ENCODE measurements at places on chromosomes 4 and X.

GRCh38 chr4:82839624-82840023, 41.0 kb upstream of the SCD5 start:
- DNase-seq, result no peak

- DNase-seq, result no peak
Measured at GRCh38 chr4:56406151-56406550, 18.9 kb upstream of the AASDH start.

- DNase-seq, result no peak
Measured at GRCh38 chr4:113893546-113893945, 85.9 kb downstream of the ARSJ start.

DNA sequence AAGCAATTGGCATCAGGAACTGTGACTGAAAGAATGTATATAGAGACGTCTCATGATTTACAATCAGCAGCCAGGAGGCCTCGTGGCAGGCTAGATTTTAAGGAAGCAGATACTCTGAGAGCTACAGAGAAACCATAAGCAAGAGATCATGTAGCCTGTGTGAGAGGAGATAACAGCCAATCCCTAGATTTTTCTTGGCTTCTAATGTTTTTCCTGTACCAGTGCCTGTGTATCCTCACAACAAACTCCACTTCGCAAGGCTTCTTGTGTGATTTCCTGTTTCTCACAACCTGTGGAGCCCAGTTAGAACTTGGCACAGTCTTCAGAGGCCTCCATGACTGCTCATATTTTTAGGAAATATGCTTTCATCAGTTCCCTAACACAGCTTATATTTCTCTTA, 147.9 kb downstream of the PTCHD1 start:
- DNase-seq, result no peak

DNA sequence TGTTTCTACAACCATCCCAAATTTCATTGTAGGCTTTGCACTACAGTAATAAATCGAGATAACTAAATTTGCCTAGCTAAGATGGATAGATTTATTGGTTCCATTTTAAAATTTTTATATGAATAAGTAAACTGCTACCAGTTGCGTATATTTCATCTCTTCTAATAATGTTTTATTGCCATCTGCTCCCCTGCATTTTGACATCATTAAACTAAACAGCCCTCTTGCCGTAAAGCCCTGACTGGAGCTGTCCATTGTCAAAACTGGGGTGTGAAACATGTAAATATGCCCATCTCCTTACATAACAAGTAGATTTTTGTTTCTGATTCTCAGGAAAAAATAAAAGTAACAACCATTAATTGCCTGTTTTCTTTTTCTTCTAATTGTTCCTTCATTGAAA, 130.8 kb upstream of the BMPR1B start:
- DNase-seq, result no peak

- DNase-seq, result no peak
Measured at GRCh38 chrX:129540722-129541184, 694 bp downstream of the OCRL start.

DNA sequence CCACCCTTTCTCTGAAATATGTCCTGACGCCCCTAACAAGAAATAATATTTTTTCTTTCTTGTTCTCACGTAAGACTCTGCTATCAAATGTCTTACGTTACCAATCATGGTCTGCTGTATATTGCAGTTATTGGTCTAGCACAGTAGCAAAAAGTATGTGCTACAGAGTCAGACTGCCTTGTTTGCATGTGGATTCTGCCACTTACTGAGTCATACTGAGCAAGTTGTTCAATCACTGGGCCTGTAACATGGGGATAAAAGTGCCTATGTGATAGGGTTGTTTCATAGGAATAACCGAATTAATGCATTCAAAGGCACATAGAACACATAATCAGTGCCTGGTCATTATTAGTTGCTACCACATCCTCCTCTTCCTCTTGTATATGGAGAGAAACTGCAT, 14.1 kb downstream of the RPGR start:
- DNase-seq, result no peak

- no peak for DNase-seq
Measured at GRCh38 chr4:80017125-80017854, 55.7 kb downstream of the ANTXR2 start.

DNA sequence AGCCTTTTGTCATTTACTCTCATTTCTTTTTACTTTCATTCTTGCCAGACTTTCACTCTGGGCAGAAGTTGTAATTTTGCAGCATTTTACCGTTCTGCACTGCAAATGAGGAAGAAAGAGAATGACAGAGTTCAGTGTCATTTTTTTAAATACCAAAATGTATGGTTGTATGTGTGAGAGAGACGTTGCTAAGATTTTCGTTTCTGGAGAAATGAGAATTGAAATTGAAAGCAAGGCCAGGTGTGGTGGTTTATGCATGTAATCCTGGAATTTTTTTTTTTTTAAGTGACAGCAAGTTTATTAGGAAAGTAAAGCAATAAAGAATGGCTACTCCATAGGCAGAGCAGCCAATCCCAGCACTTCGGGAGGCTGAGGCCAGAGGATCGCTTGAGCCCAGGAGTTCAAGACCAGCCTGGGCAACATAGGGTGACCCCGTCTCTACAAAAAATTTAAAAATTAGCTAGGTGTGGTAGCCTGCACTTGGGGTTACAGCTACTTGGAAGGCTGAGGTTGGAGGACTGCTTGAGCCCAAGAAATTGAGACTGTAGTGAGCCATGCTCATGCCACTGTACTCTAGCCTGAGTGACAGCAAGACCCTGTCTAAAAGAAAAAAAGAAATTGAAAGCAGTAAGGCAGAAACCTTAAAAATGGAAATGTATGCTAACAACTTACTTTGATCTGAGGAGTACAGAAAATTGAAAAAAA, 12.9 kb downstream of the DCK start:
- no peak for DNase-seq

DNA sequence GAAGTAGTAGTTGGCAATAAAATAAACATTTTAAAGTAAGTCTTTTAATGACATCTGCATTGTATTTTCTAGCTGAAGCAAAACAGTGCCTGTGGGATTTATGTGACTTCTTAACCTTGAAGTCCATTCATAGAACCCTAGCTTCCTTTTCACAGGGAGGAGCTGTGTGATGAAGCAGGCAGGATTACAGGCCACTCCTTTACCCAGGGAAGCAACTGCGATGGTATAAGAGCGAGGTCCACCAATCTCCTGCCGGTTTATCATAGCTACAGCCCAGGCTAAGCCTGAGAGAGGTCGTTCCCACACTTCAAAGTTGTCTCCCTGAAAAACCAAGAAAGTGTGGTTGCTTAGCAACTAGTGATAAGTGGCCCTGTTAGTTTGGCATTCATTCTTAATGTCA, 7.0 kb downstream of the RPL36A start:
- DNase-seq, result no peak

GRCh38 chr4:98993419-98994071, 2.0 kb upstream of the METAP1 start:
- DNase-seq, result no peak

DNA sequence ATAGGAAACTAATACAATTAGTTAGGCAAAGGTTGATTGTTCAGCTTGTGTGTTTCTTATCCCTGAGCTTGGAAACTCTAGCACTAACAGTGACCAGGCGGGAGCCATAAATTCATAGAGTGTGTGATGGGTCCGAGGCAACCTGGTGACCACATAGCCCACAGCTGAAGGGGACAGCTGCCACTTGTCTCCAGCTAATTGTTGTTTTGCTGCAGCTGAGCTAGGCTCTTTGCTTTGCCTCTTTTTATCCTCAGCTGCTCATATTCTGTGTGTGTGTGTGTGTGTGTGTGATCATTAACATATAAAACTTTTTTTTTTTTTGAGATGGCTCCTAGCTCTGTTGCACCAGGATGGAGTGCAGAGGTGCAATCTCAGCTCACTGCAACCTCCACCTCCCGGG, 53.2 kb downstream of the DOCK11 start:
- no peak for DNase-seq

GRCh38 chr4:85318415-85318814, 156.5 kb upstream of the ARHGAP24 start:
- no peak for DNase-seq

DNA sequence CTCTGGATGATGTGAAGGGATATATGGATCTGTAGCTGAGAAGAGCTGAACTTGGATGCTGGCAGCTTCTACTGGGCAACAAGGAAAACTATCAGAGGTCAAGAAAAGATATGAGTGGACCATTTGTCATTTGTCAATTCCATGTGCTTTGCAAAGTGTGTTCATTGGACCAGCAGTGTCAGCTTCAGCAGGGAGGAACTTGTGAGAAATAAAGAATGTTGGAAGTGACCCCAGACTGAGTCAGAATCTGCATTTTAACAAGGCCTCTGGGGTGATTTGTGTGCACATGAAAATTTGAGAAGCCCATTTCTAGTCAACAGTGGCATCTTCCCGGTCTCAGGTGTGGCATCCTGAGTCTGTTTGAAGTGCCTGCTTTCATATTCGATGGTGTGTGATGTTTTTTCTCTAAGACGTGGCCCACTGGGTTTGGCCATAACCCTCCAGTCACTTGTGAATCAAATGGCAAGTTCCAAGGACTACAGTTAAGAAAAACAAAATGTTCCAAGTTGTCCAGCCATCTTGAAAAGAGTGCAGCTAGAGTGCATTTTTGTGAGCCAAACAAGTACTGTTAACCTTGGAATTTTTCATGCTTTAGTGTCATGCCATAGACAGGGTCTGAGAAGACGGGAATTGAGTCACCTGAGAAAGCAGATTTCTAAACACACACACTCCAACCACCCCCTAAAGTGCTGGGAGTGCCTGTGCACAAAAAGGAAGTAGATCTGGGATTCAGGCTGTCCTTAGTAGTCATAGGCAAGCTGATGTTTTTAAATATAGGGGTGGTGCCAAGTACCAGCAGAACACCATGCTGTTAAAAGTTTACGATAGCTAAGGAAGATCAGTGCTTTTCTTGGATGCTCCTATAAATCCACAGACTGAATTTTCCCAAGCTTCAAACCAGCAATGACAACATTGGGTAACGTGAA, 26.4 kb downstream of the GPM6B start:
- no peak for DNase-seq

- DNase-seq, result no peak
Measured at GRCh38 chrX:124605511-124605910, 259.1 kb downstream of the SH2D1A start.

GRCh38 chr4:170089274-170089667, 485 bp downstream of the AADAT start:
- DNase-seq, result peak; percentile 57

- DNase-seq, result no peak
Measured at GRCh38 chrX:125507119-125507518, 187.4 kb downstream of the TEX13C start.

GRCh38 chrX:69010339-69010738, 154.9 kb downstream of the PJA1 start:
- no peak for DNase-seq

GRCh38 chrX:129786210-129786651, 6.5 kb downstream of the SASH3 start:
- DNase-seq, result no peak

- DNase-seq, result no peak
Measured at GRCh38 chrX:48522291-48522690, 683 bp downstream of the EBP start.

DNA sequence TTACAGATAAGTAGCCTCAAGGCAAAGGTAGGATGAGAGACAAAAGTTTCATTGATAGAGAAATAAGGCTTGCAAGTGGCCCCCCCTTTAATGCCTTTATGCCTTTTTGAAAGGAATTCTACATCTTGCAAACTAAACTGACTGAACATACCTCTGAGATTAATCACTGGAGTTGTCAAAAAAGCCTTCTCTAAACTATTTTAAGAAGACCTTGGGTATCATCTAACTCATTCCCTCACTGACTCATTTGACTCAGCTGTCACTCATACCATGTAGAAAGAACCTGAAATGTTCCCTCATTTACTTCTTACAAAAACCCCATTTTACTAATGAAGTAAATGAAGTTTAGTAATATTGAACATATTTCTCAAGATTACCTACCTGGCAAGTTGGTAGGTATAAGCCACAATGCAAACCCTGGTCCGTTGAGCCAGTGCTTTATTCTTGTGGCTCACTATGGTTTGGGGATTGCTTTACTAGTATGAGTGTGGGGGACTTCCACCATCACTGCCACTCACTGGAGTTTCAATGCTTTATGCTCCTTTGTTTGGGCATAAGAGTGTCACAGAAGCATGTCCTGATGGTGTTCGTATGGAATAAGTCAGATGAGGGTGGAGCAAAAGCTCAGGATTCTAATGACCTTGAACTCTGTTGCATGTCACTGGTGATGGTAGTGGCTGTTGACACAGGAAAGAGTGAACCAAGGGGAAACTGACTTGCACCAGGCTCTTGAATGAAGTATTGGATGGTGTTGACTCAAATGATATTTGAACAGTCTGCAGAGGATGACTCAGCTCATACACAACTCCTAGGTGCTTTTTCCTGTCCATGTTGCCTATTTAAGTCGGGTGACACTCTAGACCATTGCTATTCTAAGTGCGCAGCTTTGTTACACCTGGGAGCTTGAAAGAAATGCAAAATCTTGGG, 305.5 kb upstream of the EMCN start:
- DNase-seq, result no peak

DNA sequence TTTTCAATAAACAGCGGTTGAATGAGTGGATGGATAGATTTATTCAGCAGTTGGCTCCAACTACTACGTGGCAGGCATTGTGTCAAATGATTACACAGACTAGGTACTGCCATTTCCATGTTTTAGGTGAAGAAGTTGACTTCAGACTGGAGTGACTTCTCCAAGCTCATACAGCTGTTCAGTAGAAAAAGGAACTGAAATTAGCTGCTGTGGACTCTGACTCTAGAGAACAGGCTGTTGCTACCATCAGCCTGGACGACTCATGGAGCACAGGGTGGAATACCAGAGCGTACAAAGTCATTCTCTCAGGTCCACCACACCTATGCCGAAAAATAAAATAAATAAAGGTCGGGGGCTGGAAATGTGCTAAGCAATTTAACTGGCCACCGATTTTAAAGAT, 45.3 kb downstream of the TENM3 start:
- no peak for DNase-seq

- DNase-seq, result no peak
Measured at GRCh38 chr4:111988514-111988913, 156.7 kb upstream of the FAM241A start.
